ENCODE measurements at places on chromosomes 16 and 17. TPM values are rescaled to one million over a fixed set of nuclear protein-coding genes. Genes with fewer than 3 reads are reported as not detected.

DNA sequence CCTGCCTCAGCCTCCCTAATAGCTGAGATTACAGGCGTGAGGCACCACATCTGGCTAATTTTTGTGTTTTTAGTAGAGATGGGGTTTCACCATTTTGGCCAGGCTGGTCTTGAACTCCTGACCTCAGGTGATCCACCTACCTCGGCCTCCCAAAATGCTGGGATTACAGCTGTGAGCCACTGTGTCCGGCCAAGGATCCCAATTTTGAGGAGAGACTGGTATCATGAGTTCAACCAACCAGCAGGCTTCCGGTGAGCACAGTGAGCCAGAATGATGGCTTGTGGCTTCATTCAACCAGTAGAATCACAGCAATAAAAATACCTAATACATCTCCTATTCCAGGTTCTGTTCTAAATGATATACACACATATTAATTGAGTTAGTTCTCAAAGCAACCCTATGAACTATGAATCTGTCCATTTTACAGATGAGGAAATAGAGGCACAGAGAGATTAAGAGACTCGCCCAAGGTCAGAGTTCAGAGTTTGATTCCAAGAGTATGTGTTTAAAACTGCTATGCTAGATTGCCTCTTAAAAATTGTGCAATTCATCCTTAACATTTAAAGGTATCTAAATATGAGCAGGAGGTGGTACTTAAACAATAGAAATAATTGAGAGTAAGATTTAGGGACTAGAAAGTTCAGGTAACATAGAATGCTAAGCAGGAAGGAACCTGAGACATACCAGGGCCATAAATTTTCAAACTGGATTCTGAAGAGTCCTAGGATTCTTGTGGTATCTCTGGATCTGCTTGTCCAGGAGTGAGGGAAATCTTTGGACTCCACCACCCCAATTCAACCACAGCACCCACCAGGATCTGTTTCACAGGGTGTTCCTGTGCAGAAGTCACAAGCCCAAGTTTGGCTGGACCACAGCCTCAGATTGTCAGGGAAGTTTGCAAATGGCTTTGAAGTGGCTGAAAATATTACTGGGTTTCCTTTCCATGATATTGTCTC, 25.1 kb downstream of the CCDC42 start:
- H3K36me3 ChIP-seq: no peaks in the 10 kb centered on the region
- no peaks in the 10 kb centered on the region for H3K4me1 ChIP-seq
- no peak overlapping the region for H3K27ac ChIP-seq

GRCh38 chr16:87701078-87701460, 64.7 kb downstream of the KLHDC4 start:
- DNase-seq: no peak
- no peak overlapping the region for H3K27ac ChIP-seq
- peaks cover 46% of the 10 kb centered on the region for H3K4me1 ChIP-seq
- no peaks in the 10 kb centered on the region for H3K27me3 ChIP-seq

GRCh38 chr16:73319737-73320136, 271.8 kb upstream of the ZFHX3 start:
- H3K4me3 ChIP-seq: no peak overlapping the region
- H3K4me1 ChIP-seq: peaks cover 7% of the 10 kb centered on the region
- no peaks in the 10 kb centered on the region for H3K27me3 ChIP-seq
- no peak overlapping the region for H3K27ac ChIP-seq
- no peak for DNase-seq

Gene SHISA6
- not detected for total RNA-seq

DNA sequence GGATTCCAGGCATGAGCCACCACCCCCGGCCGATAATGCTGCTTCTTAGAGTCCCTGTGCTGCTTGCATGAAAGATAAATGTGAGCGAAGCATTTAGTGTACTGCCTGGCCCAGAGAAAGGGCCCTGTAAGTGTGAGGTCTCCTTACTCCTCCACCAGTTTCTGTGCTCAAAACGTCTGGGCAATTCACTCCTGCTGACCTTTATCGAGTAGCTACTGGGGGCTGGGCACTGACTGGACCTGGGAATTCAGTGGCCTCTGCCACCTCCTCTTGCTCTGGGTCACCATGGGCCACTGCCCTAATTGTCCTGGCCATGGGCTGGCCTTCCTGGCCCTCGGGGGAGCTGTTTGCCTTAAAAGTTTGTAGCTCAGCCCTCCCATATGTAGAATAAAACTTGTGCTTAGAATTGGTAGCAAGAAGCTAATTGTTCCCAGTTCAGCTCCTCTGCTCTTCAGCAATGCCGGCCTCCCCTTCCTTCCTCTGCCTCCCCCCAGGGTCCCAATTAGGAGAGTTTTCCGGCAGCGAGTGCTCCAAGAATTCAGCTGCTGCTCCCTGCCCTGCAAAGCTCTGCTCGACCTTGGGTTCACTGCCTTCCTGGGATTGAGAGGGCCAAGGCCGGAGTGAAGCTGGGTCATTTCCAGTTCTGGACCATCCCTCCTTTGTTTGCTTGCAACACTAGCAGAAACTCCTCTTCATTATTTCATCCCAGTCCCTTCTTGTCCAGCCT, 98.9 kb upstream of the CDC42EP4 start:
- H3K4me3 ChIP-seq: no peak overlapping the region
- H3K27ac ChIP-seq: no peak overlapping the region
- no peaks in the 10 kb centered on the region for H3K27me3 ChIP-seq
- no peak for DNase-seq
- no peaks in the 10 kb centered on the region for H3K36me3 ChIP-seq

- no peak for DNase-seq
- no peak overlapping the region for H3K27ac ChIP-seq
- H3K4me1 ChIP-seq: peaks cover 55% of the 10 kb centered on the region
- no peaks in the 10 kb centered on the region for H3K36me3 ChIP-seq
- H3K27me3 ChIP-seq: no peaks in the 10 kb centered on the region
Observed at GRCh38 chr17:46180892-46181274, 12.3 kb downstream of the KANSL1 start.

Gene KCNH6
- total RNA-seq: not detected

- H3K36me3 ChIP-seq: no peaks in the 10 kb centered on the region
- no peaks in the 10 kb centered on the region for H3K27me3 ChIP-seq
- H3K27ac ChIP-seq: no peak overlapping the region
- H3K4me3 ChIP-seq: no peak overlapping the region
- DNase-seq: no peak
Observed at GRCh38 chr16:17237350-17237944, 233.3 kb downstream of the XYLT1 start.

Gene CLEC19A
- total RNA-seq: not detected

Gene ALOX15B
- not detected for total RNA-seq

GRCh38 chr16:2809149-2809760, 7.8 kb upstream of the PRSS21 start:
- H3K27ac ChIP-seq: no peak overlapping the region
- no peak overlapping the region for H3K4me3 ChIP-seq
- no peaks in the 10 kb centered on the region for H3K27me3 ChIP-seq
- no peaks in the 10 kb centered on the region for H3K36me3 ChIP-seq
- no peak for DNase-seq
- H3K4me1 ChIP-seq: no peaks in the 10 kb centered on the region

Gene CEP95
- 25.0 TPM for total RNA-seq

Gene HAPSTR1
- 50.3 TPM for total RNA-seq

Gene SLFN14
- total RNA-seq: not detected

Gene BLMH
- total RNA-seq: 63.9 TPM

- H3K4me1 ChIP-seq: peaks cover 16% of the 10 kb centered on the region
- DNase-seq: no peak
- no peak overlapping the region for H3K4me3 ChIP-seq
- H3K27ac ChIP-seq: no peak overlapping the region
Observed at GRCh38 chr17:18905226-18905625, 46.7 kb upstream of the SLC5A10 start.

Gene PYDC1
- not detected for total RNA-seq

DNA sequence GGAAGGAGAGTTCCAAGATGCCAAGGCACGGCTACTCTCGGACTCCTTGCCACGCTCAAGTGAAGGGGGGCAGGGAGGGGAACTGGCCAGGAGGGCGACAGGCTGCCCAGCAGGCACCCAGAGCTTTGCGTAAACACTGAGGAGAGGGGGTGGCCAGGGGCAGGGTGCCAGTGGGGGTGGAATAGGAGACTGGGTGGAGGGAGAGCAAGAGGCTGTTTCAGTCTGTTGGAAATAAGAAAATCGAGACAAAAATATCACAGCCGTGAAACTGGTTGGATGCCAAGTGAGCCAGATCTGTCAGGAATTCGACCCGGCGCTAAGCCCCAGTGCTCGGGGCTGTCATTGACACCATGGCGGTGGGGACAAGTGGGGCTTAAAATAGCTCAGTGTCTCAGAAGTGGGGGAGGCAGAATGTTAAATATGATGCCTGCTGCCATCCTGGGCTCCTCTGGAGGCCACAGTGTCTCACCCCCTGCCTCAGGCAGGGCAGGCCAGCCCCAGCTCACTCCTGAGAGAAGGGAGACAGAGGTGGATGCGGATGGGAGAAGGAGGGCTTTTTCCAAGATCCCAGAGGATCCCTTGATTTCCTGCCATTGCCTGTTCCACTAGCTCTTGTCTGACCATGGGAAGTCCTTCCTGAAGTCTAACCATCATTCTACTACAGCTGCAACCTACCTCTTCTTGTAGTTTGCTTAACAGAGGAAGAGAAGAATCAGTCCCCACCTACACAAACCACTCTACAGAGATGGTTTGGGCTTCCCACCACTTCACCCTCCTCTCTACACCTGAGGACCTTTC, 9.5 kb downstream of the PNMT start:
- peaks cover 45% of the 10 kb centered on the region for H3K4me1 ChIP-seq
- no peak overlapping the region for H3K4me3 ChIP-seq
- H3K27ac ChIP-seq: no peak overlapping the region
- H3K36me3 ChIP-seq: no peaks in the 10 kb centered on the region
- DNase-seq: no peak

GRCh38 chr16:69566981-69567680, 1.4 kb downstream of the NFAT5 start:
- no peaks in the 10 kb centered on the region for H3K4me1 ChIP-seq
- no peaks in the 10 kb centered on the region for H3K27me3 ChIP-seq
- DNase-seq: no peak
- peak overlapping the region; percentile 92 for H3K27ac ChIP-seq
- H3K36me3 ChIP-seq: 0 out of 2 replicates have a peak, but pooled peaks cover 3% of the 10 kb centered on the region

Gene CD300C
- total RNA-seq: 0.19 TPM

DNA sequence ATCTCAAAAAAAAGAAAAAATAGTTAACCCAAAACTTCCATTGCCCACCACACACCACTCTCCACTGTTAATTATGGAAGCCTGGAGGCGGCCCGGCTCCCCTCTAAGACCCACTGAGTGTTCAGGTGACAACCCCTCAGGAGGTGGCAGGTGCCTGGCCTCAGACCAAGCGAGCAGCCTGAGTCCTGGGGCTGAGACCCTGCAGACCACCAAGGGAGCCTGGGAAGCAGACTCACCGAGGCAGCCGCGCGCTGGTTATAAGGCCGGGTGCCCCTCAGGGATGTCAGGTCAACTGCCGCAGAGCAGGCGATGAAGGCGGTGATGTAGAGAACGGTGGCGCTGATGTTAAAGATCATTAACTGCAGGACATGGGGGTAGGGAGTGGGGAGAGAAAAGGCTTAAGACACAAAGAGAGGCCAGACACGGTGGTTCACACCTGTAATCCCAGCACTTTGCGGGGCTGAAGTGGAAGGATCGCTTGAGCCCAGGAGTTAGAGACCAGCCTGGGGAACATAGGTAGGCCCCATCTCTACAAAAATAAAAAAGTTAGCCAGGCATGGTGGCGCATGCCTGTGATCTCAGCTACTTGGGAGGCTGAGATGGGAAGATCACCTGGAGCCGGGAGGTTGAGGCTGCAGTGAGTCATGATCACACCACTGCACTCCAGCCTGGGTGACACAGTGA, 13.3 kb downstream of the ARL2BP start:
- H3K27me3 ChIP-seq: no peaks in the 10 kb centered on the region
- DNase-seq: no peak
- no peak overlapping the region for H3K27ac ChIP-seq
- peaks cover 3% of the 10 kb centered on the region for H3K4me1 ChIP-seq
- no peaks in the 10 kb centered on the region for H3K36me3 ChIP-seq
- H3K4me3 ChIP-seq: no peak overlapping the region

GRCh38 chr16:89261691-89262563, 44.4 kb downstream of the ZNF778 start:
- DNase-seq: no peak
- H3K27ac ChIP-seq: no peak overlapping the region
- H3K27me3 ChIP-seq: no peaks in the 10 kb centered on the region
- H3K36me3 ChIP-seq: 0 out of 2 replicates have a peak, but pooled peaks cover 3% of the 10 kb centered on the region
- no peaks in the 10 kb centered on the region for H3K4me1 ChIP-seq

DNA sequence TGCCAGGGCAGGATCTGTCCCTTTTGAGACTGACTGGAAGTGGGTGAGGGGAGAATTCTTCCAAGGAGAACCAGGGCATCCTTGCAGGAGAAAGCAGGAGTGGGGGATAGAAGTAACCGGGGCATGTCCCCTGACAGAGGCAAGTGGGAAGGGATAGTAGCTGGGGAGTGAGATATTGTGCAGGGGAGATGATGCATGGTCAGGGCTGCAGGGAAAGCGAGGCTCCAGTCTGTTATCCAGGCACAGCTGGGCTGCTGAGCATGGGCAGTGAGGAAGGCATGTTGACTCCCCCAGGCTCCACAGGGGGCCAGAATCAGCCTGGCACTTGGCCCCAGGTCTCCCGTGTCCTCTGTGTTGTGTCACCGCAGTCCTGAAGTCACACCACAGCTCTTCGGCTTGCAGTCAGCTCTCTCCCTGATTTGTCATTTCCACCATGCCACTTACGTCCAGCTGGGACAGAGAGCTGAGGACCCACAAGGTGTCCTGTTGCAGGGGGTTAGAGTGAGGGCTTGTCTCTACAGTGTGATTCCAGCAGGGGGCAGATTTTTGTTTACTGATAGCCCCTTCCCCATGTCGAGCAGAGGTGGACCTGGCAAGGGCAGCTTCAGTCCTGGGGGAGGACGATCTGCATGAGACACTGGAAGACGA, 40.9 kb downstream of the B9D1 start:
- H3K4me3 ChIP-seq: no peak overlapping the region
- no peaks in the 10 kb centered on the region for H3K4me1 ChIP-seq
- no peak for DNase-seq
- no peaks in the 10 kb centered on the region for H3K36me3 ChIP-seq
- H3K27me3 ChIP-seq: no peaks in the 10 kb centered on the region

Gene OR4D1
- not detected for total RNA-seq

Gene ATP6V0D1
- total RNA-seq: 67.7 TPM

- H3K36me3 ChIP-seq: no peaks in the 10 kb centered on the region
- H3K27ac ChIP-seq: no peak overlapping the region
- H3K27me3 ChIP-seq: peaks cover 8% of the 10 kb centered on the region
Observed at GRCh38 chr16:87603684-87604633, 1.7 kb downstream of the JPH3 start.

Gene IRF8
- 191 TPM for total RNA-seq

Gene SKAP1
- 38.4 TPM for total RNA-seq

Gene NOS2
- total RNA-seq: 0.05 TPM

- H3K4me3 ChIP-seq: no peak overlapping the region
- H3K27ac ChIP-seq: no peak overlapping the region
- H3K27me3 ChIP-seq: no peaks in the 10 kb centered on the region
- no peak for DNase-seq
Observed at GRCh38 chr16:56836410-56837230, 28.4 kb upstream of the SLC12A3 start.

DNA sequence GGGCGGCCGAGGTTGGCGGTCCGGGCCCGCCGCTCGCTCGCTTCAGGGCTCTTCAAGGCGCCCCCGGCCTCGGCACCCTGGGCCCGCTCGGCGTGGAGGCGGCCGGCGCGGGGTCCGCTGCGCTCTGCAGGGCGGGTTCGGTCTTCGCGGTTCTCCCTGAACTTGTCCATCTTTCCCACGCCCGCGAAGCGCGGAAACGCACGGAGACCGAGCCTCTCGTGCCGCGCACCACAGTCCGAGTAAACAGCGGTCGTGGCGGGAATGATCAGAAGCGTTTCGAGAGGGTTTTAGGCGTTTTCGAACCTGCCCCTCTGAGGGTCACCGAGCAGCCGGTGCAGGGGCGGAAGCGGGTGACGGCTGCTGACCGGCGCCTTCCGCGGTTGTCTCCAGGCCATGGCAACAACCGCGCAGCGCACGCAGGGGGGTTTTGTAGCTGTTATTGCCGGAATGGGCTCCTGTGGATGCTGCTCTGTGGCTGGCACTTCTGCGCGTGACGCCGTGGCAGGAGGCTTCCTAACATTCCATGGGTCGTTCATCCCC, 414 bp downstream of the NARF start:
- H3K27me3 ChIP-seq: no peaks in the 10 kb centered on the region
- peak overlapping the region; percentile 58 for H3K27ac ChIP-seq

All from GM12878 (cell line).